ENCODE measurements at places on chromosomes 6 and 20.
A peak's percentile ranks its signal among the peaks of the same experiment; 100 is the strongest.

- no peak for DNase-seq
Measured at GRCh38 chr20:55461519-55461918, 543.8 kb downstream of the CBLN4 start.

DNA sequence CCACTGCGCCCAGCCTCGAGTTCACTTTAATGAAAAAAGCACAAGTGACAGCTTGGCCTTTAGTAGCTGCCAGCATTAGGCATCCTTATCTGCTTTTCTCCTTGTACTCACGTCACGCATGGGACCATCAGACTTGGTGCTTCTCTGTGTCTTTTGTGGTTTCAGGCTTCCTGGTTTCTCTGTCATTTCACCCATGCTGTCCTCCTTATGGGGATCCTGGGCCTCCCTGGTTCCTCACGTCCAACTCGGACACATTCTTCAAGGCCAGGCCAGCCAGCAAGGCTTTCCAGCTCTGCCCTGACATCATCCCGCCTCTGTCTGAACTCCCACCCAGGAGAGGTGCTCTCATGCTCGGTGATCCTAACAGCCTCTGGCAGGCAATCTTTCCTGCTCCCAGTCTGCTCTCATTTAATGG is 83.2 kb downstream of the TIAM2 start:
- DNase-seq: no peak

DNA sequence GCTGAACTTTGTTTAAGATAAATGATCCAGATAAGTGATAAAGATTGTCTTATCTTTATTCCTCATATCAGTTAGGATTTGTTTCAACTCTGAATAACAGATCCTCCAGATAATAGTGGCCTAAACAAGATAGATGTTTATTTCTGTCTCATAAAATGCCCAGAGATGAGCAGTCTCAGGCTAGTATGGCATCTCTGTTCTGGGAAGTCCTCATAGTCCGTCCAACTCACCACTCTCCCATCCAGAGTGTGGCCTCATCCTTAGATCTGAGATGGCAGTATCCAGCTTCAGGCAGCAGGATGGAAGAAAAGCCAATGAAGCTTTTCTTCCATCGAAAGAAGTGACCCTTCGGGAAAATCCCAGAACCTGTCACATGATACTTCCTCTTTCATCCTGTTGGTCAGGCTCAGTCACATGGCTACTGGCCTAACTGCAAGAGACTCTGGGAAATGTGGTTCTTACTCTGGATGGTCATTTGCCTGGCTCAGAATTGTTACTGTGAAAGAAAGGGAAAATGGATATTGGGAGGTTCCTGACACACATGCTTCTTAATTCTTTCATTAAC is 29.4 kb upstream of the TAGAP start:
- DNase-seq: no peak

DNA sequence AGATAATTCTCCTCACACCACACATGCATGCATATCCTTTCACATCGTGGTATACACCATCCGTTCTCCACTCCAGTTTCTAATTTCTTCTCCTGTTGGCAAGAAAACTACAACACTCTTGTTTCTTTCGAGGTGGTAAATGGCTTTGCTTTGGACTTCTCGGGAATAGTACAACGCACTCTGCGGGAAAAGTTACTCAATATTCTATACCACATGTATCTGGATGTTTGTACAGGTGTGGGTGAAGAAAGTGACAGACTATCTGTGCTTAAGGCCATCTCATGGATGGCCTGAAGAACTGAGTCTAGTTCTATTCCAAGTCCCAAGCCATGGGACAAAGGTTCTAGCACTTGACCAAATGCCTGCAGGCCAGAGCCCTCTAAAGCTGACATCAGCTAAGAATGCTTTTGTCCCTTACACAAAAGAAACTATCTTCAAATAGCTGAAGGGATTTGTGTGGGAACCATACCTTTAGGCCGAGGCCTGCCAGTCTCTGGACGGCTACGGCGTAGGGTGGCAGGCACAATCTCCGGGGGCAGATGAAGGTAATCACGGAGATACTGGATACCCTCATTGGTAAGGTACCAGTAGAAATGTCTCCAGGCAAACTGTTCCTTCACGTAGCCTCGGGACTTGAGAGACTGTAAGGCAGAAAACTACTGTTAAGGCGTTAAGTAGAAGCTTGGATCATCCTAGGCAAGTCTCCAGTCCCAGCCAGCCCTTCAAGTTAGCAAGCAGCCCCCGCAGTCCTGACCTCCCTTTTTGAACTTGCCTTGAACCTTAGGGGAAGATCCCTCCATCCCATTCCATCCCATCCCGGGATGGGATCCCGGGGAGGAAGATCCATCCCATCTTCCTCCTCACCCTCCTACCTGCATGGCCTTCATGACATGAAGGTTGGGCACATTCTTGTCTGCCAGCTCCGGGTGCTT is 1.4 kb downstream of the RPS10 start:
- no peak for DNase-seq

DNA sequence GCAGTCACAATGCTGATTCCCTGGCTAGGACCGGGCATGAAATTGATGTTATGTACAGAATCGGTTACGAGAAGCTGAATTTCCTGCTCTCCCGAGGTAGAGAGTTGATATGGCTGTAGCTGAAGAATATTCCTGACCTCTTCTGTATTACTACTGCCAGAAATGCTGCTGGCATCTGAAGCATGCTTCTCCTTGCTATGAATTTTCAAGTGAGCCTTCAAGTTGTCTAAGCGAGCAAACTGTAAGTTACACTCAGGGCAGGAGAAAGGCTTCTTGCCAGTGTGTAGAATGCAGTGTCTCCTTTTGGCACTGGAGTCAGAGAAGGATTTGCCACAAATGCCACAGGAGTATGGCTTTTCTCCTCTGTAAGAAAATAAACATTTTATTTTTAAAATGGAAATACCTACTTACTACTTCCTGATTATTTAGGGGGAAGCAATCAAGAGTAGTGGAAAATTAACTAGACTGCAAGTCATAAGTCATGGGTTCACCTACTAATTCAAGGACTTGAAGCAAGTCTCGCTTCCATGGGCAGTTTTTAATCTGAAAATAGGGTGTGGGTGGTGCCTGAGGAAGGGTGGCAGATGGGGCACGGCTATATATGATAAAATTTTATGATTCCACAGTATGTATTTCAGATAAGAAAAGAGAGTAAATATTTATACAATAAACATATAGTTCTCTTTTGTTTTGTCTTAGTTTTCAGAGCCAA is 10.8 kb upstream of the MICAL1 start:
- DNase-seq: no peak

- DNase-seq: no peak
Measured at GRCh38 chr20:58526411-58526810, 11.2 kb upstream of the APCDD1L start.

DNA sequence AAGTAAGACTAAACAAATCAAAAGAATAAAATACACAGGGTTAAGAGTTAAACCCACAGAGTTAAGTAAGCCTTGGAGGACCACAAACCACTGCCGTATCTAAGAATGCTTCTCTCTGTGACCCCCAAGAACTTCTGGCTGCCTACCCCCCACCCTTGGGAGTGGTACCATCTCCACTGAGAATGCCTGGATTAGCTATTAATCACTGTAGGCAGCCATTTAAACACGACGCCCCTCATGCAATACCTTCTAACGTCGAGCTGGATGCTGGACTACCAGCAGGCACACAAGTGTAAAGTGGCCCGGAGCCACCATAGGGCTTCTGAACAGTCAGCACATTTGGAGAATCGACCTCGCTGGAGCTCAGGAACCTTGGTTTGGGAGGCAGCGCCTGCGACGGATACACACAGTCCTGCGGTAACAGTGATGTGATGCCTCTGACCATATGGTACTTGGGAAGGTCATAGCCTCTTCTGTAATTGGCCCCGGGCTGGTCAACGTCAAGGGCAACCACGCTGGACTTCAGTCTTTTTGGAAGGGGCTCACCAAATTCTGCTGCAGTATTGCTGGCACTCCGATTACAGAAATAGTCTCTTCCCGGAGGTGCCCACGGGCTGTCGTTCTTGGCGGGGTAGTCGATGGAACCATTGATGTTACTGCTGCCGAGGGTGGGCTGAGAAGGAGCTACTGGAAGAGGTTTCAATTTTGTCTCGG is 18.0 kb downstream of the ZNF217 start:
- no peak for DNase-seq

DNA sequence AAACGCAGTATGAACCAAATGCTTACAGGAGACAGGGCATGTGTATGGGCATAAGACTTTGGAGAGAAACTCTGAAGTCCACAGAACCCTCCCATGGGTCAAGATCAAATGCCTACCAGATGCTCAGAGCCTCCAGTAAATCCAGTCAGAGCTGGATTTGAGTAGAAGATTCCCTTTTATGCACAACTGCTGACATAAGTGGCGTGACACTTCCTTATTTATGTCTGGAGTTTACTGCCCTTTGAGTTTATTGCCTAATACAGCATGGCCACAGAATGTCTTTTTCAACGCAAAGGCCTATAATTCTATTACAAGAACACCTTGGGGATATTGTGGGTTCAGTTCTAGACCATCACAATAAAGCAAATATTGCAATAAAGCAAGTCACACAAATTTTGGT is 220.0 kb upstream of the FOXQ1 start:
- DNase-seq: no peak

GRCh38 chr6:29146179-29146578 is 24.5 kb upstream of the OR2J2 start:
- DNase-seq: no peak

- peak; percentile 42 for DNase-seq
Measured at GRCh38 chr20:33947709-33948295, 45.9 kb upstream of the RALY start.

GRCh38 chr6:24431045-24431451 is 28.3 kb downstream of the MRS2 start:
- DNase-seq: peak; percentile 62

- DNase-seq: no peak
Measured at GRCh38 chr6:71403422-71404134, 115.0 kb downstream of the OGFRL1 start.

- no peak for DNase-seq
Measured at GRCh38 chr6:84804720-84805119, 40.3 kb upstream of the TBX18 start.

DNA sequence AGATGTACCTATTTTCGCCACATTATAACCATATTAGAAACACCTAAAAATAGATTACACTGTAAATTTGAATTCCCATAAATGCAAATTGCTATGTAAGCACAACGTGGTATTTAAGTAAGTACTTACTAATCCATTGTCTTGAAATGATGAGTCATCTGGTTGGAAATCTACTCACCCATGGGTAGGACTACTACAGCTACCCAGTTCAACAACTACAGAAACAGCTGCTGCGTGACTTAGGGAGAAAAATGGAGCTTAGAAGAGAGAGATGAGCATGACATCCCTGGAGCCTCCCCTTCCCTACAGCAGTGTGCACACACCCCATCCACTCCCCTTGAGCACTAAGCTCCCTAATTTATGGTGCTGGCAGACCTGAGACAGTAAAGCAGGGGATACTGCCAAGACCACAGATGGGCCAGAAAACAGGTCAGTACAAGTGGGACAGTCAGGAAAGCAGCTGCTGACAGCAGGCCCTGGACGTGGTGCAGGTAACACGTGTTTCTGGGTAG is 26.9 kb downstream of the RRAGD start:
- DNase-seq: no peak

DNA sequence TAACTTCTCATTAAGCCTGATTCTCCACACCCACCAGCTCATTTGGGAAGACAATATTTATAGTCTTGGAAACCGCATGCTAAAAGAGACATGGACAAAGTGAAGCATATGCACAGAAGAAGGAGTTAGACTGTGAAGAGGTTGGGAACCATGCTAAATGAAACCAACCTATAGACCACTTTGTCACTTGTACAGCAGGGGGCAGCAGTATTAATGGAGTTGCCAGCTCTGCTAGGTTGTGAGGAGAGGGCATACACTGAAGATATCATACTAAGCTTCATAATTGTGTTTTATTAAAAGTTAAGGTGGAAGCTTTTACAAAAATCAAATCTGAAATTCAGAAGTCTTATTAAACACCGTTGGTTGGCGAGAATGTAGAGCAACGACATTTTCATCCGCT is 38.3 kb upstream of the HMGCLL1 start:
- no peak for DNase-seq

DNA sequence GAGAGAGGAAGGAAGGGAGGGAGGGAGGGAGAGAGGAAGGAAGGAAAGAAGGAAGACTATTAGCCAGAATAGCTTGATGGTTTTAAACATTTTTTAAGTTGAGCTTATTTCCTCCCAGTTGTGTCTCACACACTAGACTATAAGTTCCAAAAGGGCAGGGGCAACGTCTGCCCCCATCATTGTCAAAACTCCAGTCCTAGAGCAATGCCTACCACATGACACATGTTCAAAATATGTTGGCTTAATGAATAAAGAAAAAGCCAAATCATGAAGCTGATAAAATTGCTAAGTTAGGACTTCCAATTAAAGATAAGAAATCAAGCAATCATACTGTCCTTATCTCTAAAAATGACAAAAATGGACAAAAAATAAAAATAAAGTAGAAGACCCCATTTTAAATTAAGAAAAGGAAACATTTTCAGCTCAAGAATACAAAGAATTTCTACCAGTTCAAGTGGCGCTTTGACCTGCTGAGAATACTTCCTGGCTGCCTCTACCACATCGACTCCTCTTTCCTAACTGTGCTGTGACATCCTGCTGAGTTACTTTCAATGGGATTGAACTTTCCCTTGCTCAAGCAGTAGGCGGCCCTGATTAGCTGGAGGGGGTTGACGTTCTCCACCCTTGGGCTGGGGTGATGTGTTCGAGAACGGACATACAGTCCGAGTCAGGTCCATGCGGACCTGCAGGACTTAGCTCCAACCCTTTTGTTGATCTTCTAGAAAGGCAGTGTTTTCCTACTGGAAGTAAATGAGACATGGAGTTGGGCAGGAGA is 283.9 kb upstream of the FOXQ1 start:
- DNase-seq: no peak

DNA sequence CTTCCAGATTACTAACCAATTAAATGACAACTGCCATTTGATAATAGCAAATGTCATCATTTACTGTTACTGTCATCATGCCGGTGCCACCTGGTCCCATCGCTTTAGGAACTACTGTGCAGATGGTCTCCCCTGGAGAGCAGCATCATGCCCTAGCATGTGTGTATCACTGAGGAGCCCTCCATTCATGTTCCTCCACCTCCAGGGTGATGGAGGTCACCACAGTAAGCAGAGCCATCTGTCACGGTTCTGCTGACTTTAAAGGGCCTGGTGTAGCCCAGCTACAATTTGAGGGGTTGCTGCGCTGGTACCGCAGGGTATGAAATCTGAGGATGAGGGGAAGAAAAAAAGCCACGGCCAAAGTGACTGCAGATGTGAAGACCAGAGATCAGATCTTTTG is 118.8 kb upstream of the KCNK16 start:
- no peak for DNase-seq

DNA sequence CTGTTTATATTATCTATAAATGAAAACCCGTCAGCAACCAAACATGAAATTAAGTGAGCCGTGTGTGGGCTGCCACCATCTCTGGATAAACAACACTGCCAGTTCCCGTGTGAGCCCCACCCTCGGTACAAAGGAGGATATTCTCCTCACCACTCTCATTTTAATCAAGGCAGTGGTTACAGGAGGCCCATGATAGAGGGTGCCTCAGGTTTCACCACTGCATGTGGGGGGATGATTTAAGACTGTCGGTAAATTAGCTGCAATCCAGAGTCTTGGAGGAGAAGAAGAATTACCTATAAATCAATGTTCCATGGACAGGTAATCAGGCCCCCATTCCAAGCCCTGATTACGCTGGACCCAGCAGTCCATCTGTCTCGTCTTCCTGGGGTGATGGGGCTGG is 361.6 kb upstream of the SULF2 start:
- no peak for DNase-seq

Measured in NCI-H748 treated with DMSO at 0.1 percent for 48 hours (cell line).